ENCODE measurements at places on chromosomes 3 and 15.

DNA sequence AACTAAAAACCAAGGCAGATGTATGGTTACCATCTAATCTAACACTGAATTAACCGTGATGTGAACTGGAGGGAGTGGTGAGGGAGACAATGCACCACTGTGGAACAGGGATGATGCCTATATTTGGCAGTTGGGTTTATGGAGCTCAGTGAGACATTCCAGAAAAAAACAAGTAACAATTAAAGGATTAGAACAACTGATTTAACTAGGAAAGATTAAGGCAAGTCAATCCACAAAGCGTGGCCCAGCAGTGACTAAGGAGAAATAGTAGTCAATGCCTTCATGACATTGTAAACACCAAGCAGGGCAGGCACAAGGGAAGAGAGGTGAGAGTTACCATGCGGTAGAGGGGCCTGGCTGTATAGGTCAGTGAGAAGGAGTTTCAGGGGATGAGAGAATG, 38.1 kb downstream of the CHAC1 start:
- DNase-seq = no peak

DNA sequence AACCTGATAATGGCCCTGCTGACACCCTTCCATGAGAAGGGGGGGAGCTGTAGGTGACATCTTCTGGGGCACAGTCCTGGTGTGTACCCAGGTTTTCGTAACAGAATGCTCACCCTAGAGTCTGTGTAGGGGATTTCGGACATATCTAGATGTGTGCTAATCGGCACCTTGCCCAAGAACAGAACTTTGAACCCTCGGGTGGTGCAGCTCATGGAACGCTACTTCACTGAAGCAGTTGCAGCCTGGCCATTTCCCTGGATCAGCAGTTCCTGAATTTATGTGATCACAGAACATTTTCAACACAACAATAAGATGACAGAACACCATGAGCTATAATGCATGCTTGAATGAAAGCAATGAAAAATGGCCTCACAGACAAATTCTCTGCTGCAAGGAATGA, 57.5 kb upstream of the MUC13 start:
- DNase-seq = no peak

GRCh38 chr3:17367171-17367570, 375.3 kb downstream of the TBC1D5 start:
- no peak for DNase-seq

- no peak for DNase-seq
Observed at GRCh38 chr15:67559158-67559557, 16.7 kb downstream of the MAP2K5 start.

DNA sequence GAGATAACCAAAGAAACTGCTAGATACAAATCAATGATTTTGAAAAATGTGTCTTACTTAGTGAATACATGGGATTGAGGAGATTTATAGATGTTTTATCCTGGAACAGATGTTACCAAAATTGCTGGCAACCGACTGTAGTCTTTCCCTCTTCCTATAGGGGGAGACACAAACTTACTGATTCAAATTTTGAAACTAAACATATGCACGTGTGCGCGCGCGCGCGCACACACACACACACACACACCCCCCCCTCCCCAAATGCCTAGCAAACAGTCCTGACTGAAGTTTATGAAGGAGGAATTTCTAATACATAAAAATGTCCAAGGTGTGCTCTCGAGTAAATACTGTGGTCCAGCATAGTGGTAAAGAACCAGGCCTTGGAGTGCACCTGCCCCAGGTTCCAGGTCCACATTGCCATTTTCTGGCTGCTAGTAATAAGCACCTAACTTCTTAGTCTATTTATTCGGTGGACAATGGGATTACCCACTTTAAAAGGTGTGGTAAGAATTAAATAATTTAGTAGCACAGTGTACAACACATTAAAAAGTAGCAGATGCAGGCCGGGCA, 18.5 kb upstream of the C3orf62 start:
- DNase-seq = no peak

- DNase-seq = peak; percentile 20
Observed at GRCh38 chr15:69533522-69533921, 80.9 kb downstream of the RPLP1 start.

DNA sequence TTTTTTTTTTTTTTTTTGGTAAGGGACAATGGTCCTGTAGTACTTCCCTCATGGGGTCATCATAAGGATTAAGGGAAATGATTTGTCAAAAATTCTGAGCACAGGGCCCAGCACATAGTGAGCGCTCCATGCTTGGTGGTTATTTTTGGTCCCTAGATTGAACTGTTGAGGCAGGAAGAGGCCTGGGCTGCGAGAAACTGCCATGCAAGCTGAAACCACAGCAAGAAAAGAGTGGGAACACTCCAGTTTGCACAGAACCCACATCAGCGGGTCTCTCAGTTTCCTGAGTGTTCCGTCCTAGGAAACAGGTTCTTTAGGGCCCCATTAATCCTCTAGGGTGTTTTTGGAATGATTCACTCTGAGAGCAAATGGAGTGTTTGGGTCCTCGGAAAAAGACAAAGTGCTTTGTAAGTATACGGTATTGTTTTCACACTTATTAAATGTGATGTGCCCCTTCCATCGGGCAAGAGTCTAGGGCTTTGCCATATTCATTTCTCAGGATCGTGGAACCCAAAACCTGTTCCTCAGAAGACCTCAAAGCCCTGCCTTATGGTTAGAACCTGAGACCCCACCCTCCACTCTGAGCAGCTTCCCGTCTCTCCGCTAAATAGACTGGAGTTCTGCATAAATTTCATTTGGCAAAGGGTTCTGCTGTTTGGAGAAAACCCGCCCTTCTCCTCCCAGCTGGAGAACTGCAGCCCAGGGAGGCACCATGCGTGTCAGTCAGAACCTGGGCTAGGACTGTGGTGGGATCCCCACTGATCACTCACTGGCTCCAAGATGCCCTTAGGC, 60.4 kb downstream of the SPSB4 start:
- DNase-seq = peak; percentile 22

DNA sequence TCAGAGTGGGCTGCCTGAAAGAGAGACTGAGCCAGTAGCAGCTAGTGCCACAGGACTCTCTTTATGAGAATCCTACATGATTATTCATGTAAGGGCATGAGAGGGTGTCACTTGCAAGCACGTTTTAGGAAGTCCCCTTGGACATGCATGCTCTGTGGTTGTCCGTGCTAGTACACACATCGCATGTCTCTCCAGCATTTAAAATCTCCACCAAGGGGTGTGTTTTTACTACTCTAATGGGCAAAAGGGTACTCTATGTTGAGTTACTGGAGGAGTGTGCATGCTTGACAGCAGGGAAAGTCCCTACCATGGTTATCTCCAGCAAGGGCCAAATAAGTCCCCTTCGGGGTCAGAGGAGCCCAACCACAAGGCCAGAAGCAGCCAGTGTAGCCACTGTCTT, 70.7 kb downstream of the DCLK3 start:
- DNase-seq = no peak

GRCh38 chr15:32838338-32838737, 120.5 kb downstream of the GREM1 start:
- DNase-seq = no peak

DNA sequence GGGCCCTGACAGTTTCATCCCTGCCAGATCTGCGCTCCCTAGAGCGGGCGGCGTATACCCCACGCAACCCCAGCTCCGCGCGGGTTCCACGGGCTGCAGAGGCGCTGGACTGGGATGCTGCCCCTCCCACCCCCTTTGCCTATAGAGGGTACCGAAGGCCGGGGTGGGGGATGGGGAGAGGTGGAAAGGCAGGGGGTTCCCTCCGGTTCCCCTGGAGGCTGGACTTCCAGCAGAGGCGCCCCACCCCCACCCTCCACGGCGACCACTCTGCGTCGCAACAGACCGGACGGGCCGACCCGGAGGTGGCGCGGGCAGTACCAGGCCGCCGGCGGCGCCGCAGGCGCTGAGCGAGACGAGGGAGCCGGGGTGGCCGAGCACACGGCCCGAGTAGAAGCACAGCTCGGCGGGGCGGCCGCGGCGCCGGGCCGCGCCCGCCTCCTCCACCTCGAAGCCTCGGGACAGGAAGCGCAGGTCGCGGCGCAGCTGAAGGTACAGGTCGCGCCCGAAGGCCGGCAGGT, 995 bp downstream of the ADAMTS17 start:
- no peak for DNase-seq

- no peak for DNase-seq
Observed at GRCh38 chr3:135645541-135645940, 320.0 kb upstream of the PPP2R3A start.
